ENCODE measurements at places on chromosomes 2 and 18.

GRCh38 chr2:217816396-217816869, 186.4 kb downstream of the TNS1 start:
- DNase-seq = no peak

DNA sequence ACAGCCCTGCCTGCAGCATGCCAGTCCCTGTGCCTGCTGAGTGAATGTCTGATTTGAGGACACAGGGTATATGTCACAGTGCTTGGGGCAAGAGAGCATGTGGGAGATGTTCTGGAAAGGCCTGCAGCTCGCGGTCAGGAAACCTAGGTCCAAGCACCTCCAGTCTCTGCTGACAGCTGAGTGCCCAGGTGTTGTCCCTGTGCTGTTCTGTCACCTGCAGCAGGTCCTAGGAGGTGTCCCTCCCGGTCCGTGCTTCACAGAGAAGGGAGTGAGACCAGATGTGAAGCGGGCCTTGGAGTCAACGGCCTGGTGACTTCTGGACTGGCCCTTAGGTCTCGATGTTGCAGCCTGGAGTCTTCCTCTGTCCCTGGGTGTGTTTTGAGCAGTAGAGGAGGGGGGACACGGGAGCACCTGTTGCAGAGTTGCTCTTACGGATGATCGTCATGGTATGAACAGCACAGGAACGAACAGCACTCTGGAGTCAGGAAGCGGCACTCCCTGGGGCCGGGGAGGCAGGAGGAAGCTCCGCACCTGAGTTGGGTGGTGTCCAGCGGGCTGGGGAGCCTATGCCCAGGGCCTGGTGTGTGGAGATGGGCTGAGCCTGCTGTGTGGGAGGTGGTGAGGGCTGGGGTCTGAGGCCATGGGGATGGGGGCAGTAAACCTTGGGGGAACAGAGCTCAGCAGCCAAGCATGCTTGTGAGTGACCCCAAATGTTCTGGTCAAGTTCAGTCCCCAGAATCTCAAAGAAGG, 21.6 kb upstream of the ARHGEF4 start:
- no peak for DNase-seq

- no peak for DNase-seq
Observed at GRCh38 chr2:176082525-176082823, 1.3 kb downstream of the EVX2 start.

GRCh38 chr18:46276748-46277147, 172.6 kb downstream of the HAUS1 start:
- DNase-seq = no peak

All from H54 (cell line).